Caudate nucleus (tissue), 63 donors: ENCODE measurements at places on chromosomes 7 and 10.

GRCh38 chr7:149832332-149833041 lies 5.7 kb upstream of the ZNF862 start:
- DNase-seq = no peak

DNA sequence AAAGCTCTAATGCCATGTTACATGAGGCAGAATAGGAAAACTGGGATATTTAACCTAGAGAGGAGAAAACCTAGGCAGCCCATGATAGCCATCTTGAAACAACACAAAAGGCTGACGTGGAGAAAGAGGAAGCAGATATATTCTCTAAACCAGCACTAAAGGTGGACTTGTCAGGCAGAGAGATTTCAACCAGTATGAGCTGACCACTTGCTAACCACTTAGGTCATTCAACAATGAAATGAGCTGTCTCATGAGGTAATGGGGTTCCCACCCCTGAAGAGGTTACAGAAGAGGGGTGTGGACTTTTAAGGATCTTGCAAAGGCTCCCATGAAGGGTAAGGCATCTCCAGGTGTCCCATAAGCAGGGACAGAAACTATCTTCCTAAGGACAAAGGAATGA lies 26.8 kb upstream of the EGR2 start:
- no peak for DNase-seq

DNA sequence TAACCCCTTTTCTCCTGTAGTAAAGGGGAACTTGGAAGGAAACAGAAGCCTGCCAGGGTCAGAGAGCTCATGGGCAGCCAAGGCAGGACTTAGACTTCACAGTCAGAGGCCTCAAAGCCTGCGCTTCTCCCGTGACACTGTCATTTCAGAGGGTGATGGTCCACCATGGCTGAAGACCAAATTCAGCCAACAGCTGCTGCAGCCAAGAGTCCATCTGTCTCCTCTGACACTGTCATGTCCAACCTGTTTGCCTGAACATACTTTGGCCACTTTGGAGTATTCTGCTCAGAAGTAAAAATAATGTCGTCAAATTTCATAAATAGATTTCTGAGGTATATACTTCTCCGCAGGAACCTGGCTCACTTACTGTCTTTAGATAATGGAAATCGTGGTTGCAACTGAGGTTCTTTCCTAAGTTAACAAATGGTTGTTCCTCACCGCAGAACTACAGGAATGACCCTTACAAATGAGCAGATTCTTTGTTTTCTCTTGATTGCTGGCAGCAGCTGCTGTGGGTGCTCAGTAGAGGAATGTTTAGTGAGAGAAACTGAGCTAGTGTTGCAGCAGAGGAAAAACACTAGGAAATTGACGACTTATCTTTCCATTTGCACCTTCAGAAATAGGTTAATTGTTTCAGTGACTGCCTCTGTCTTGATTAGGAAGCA lies 626.5 kb downstream of the SDK1 start:
- no peak for DNase-seq

DNA sequence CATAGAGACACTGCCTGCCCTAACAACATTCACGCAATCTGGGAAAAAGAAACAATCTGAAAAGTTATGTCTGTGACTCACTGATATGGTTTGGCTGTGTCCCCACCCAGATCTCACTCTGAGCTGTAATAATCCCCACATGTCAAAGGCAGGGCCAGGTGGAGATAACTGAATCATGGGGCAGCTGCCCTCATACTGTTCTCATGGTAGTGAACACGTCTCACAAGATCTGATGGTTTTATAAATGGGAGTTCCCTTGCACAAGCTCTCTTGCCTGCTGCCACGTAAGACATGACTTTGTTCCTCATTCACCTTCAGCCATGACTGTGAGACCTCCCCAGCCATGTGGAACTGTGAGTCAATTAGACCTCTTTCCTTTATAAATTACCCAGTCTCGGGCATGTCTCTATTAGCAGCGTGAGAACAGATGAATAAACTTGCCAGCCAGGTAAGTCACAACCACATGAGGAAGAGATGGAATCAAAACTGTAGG lies 341.5 kb upstream of the AOAH start:
- no peak for DNase-seq

DNA sequence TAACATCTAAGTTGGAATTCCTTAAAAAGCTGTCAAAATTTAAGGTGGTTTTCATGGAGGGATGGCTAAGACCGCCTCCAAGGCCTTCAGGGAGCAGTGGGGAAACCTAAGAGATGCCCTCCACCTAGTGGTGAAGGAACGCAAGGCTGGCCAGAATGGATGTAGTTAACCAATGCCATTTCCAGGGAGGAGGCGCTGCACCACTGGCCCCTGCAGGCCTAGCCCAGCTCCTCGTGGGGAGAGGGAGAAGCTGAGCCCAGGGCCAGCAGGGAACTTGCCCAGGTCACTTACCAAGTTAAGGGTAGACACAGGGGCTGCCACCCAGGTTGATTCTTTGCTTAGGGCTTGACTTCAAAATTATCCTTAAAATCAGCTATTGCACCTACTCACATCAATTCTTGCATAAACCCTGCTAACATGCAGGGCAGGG lies 32.0 kb downstream of the FIGNL1 start:
- DNase-seq = peak; percentile 25

GRCh38 chr7:142733271-142733670 lies 16.0 kb upstream of the PRSS1 start:
- no peak for DNase-seq

DNA sequence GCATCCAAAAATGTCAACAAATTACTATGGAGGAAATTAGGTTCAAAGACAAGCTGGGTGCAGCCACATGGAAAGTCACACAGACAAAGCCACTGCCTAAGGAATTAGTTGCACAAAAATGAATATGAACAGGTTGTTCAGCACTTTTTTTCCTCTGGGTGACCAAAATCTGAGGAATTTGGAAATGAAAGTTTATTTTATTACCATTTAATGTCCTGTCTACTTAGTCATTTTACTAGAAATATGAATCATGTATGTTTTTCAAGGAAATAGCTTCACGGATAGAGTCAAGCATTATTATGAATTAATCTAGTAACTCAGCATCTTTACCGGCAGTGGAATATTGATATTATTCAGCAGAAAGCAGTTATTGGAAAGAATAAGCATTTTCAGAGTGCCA lies 106.3 kb downstream of the ANK3 start:
- no peak for DNase-seq

DNA sequence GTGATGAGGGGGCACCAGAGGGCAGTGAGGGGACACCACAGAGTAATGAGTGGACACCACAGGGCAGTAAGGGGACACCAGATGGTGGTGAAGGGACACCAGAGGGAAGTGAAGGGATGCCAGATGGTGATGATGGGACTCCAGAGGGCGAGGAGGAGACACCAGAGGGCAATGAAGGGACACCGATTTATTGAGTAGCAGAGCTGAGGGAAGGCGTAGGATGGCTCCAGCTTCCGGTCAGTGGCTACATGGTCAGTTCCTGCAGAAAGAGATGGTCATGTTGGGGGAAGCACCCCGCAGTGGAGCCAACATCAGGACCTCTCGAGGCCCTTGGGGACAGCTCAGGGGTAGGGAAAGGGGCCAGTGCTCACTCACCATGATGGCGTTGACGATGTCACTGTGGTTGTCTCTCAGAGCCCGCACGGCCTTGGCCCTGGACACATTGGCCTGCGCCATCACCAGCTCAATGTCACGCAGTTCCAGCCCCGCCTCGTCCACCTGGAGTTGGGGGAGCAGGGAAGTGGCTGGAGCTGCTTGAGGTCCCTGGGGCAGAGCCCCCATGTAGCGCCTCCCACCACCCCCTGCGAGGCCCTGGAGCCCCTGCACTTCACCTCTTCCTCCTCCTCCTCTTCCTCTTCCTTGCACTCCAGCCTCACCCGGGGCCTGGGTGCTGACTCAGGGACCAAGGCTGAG lies 8.4 kb downstream of the NACAD start:
- no peak for DNase-seq

DNA sequence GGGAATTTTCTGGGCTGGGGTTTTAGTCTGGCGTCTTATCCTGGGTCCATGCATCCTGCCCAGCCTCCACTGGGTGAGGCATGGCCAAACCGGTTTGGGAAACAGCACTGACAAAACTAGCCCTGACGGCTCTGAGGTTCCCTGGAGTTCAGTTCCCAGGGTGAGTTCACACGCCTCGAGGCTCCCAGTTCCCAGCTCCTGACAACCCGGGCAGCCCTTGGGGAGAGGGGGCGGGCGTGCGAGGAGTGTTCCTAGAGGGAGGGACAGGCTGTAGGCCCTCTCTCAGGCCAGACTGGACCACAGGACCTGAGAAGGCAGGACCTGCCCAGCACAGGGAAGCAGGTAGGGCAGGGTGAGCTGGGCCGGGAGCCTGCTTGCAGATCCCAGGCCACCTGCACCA lies 82.3 kb upstream of the PPIF start:
- DNase-seq = no peak

- no peak for DNase-seq
These were observed 19.4 kb downstream of the SCRN1 start for GRCh38 chr7:29970158-29970557.

GRCh38 chr7:151008511-151009323 lies 15.6 kb downstream of the ATG9B start:
- no peak for DNase-seq

GRCh38 chr10:74040200-74041126 lies 42.5 kb downstream of the VCL start:
- DNase-seq = no peak

DNA sequence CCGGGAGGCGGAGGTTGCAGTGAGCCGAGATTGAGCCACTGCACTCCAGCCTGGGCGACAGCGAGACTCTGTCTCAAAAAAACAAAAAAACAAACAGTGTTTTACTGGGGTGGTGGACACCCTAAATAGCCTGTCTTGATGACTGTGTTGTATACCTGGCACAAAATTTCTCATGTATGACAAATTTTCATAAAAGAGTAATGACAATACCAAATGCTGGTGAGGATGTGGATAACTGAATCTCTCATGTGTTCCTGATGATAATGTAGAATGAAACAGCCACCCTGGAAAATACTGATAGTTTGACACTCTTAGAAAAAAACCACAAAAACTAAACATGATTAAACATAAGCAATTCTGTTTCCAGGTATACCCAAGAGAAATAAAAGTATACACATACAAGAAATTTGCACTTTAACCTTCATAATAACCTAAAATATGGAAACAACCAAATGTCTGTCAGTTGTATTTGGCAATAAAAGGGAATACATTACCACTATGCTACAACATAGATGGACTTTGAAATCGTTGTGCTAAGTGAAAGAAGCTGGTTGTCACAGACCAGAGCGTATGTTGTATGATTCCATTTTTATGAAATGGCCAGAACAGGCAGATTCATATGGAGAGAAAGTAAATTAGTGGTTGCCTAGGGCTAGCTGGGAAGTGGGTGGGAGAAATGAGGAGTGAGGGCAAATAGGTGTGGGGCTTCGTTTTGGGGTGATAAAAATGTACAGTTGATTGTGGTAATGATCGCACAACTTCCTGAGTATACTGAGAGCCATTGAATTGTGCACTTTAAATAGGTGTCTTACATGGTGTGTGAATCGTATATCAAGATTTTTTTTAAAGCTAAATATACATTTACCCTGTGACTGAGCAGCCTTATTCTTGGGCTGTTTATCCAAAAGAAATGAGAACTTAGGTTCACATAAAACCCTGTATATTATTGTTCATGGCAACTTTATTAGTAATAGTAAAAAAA lies 12.5 kb downstream of the WDR37 start:
- DNase-seq = no peak

DNA sequence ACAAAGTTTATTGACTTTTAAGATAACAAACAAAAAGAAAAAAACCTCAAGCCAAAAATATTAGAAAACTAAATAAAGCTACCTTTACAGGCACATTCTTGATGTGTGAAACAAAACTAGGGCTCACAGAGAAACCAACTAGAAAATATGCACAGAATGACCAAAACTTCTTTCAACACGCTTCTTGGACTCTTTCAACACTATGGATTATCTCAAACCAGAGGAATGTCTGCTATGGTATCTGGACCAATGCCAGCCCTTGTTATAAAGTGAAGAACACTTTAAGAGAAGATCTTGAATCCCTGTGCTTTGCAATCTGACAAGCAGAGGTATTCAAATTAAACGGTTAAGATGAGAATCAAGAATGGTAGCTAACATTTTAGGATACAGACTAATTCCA lies 76.6 kb downstream of the DNAJC1 start:
- no peak for DNase-seq

DNA sequence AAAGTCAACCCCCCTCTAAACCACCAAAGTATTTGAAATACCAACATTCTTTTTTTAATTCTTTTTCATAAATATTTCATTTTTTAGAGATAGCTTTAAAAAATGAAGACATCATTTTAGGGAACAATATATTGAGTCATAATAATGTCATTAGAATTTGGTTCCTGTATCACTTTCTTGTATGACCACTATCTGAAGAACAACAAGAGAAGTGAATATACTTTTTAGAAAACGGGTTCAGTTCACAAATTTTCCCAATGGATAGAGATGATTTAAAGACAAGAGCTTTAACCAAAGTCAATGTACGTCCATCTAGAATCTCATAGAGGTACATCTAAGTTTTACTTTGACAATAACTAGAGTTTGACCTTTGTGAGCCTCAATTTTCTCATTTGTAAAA lies 48.2 kb downstream of the CUBN start:
- DNase-seq = no peak

DNA sequence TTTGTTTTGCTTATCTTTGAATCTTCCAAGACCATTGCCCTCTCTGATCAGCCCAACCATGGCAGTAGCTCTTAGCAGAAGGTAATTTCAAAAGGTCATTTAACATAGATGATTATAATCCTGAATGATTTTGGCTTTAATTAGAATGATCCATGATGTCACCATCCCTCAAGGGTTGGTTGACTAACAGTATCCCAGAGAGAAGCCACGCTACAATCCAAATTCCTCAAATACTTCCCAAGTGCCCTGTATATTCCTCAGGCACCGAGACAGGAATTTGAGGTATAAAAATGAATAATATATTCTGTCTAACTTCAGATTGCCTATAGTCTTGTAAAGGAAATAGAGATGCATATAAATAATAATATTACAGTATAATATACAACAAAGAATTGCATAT lies 42.1 kb upstream of the TMEM196 start:
- no peak for DNase-seq

DNA sequence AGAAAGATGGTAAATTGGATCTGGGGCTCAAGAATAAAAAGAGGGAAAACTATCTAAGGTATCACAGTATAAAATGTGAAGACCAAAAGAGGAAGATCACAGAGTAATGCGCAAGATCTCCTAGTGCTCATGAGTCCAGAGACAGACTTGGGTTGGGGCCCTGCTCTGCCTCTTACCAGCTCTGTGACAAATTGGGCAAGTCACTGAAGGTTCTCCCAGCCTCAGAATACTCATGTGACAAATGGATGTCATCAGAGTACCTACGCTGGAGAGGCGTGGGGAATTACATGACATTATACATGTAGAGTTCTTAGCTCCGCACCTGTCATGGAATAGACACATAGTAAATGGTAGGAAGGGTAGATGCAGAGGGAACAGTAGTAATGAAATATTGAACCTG lies 124.4 kb downstream of the DOCK4 start:
- no peak for DNase-seq

GRCh38 chr7:52639126-52639525 lies 396.3 kb upstream of the POM121L12 start:
- no peak for DNase-seq

GRCh38 chr10:11319990-11320602 lies 291.4 kb downstream of the USP6NL start:
- no peak for DNase-seq
